ENCODE measurements at places on chromosomes 1 and 21. TPM values are rescaled to one million over a fixed set of nuclear protein-coding genes. Genes with fewer than 3 reads are reported as not detected.
A peak's percentile ranks its signal among the peaks of the same experiment; 100 is the strongest.

DNA sequence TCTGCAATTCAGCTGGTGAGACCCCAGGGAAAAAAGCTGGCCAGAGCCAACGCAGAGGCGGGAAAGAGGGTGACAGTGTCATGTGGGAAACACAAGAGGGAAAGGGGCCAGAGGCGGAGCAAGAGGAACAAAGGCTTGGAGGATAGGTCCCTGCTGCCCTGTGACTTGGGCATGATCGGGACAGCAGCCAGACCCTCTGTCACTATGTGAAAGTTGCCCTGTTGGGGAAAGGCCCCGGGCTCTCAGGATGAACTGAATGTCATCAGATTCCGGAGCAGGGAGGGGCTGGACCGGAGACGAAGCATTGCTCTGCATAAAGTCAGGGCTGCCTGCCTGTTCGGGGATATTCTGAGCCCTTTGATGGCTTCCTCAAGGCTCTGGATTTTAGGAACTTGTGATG is 5.7 kb upstream of the ELF3 start:
- no peak for DNase-seq

DNA sequence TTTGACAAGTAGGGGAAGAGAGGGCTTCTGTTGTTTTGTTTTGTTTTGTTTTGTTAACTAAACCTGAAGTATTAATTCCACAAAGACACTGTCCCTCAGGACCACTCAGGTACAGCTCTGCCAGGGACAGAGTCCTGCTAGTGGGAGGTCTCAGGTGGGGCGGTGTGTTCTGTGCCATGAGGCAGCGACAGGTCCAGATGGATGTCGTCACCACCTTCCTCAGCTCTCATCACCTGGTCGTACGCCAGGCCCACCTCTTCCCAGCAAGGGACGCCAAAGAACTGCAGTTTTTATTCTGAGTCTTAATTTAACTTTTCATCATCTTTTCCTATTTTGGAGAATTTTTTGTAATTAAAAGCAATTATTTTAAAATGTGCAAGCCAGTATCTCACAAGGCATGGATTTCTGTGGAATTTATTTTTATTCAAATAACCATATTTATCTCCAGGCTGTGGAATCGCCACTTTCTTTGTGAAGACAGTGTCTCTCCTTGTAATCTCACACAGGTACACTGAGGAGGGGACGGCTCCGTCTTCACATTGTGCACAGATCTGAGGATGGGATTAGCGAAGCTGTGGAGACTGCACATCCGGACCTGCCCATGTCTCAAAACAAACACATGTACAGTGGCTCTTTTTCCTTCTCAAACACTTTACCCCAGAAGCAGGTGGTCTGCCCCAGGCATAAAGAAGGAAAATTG is 62.5 kb downstream of the POFUT2 start:
- no peak for DNase-seq

GRCh38 chr1:87149241-87150041 is 179.2 kb upstream of the LMO4 start:
- DNase-seq = peak; percentile 65

DNA sequence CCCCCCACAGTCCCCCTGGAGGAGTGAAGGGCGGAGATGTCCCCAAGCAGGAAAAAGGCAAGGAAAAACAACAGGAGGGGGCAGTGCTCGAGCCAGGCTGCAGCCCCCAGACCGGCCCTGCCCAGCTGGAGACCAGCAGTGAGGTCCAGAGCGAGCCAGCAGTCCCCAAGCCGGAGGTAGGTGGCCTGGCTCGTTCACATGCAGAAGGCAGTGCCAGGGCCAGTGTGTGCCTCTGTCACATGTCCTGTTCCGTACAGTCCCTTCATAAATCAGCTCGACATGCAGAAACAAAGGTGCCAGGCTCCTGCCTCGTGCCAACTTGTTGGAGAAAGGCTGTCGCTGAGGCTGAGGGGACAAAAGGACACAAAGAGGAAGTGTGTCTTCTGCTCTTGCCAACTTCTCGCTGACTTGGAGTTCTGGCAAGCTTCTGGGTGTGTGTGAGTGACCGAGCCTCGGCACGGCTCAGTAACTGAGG is 24.1 kb upstream of the MPZL1 start:
- peak; percentile 50 for DNase-seq

- DNase-seq = peak; percentile 78
These were observed 9.5 kb upstream of the KCNA2 start for GRCh38 chr1:110615548-110616130.

GRCh38 chr1:7506454-7507284 is 264.4 kb upstream of the VAMP3 start:
- DNase-seq = no peak

DNA sequence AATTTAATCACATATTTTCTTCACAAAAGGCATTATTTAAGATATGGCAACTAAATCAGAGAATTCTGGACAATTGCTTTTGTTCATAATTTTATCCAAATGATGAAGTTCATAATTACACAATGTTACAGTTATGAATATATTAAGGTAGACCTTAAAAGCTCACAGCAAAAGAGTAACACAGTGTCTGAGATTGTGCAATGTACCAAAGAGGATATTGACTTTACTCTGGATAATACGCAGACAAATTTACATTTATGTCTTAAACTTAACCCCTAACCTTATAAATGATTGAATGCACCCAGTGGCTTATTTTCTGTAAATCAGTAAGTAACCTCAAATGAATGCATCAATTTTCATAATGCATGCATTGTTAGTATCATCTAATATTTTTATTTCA is 216.2 kb upstream of the SAMSN1 start:
- no peak for DNase-seq

DNA sequence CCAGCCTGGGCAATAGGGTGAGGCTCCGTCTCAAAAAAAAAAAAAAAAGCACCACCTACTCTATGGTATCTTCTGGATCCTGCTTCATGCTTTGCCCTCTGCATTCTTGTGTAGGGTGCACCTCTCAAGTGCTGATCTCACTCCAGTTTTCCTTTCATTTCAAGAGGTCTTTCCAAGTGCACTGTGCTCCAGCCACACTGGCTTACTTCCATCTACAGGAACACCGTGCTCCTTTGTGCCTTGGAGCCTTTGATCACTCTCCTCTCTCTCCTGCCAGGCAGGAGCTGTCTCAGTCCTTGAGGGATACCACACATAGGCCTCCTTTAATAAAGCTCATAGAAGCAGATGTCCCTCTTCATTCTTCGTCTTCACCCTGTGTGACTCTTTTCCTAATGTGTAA is 55.4 kb upstream of the GREM2 start:
- DNase-seq = no peak

DNA sequence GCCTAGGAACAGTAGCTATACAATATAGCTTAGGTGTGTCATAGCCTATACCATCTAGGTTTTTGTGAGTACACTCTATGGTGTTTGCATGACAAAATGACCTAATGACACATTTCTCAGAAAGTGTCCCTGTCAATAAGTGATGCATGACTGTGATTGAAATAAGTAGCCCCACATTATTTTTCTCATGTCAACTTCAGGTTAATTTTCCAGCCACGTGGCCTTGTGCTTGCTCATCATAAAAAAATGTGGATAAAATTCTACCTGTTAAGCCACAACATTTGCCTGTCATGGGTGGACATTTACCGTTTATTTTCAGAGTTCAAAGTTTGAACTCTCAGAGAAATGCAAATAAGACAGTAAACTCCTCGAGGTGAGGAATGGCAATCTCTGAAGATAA is 5.5 kb downstream of the DISC1 start:
- no peak for DNase-seq

DNA sequence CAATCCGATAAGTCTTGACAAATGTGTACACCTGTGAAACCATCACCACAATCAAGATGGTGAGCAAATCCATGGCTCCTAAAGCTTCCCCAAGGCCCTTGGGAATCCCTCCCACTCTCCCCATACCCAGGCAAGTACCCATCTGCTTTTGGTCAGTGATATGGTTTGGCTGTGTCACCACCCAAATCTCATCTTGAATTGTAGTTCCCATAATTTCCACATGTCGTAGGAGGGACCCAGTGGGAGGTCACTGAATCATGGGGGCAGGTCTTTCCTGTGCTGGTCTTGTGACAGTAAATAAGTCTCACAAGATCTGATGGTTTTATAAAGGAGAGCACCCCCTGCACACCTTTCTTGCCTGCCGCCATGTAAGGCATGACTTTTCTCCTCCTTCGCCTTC is 14.6 kb upstream of the GUCA2B start:
- no peak for DNase-seq

DNA sequence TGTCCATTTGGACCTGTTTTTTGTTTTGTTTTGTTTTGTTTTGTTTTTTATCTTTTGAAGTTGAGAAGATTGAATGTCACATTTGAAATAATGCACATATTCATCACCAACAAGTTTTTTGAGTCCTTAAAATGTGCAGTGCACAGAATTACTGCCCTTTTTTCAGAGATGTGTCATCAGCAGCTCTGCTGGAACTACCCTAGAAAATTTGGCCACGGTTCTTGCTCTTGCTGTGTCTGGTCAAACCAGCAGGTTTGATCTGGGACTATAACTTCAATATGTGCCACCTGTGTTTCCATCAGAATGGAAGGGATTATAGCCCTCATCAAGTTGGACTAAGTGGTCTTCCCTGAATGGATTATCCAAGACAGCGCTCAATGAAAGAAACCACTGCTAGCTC is 24.1 kb upstream of the CNN3 start:
- DNase-seq = no peak

- peak; percentile 50 for DNase-seq
These were observed 19.4 kb downstream of the PLEKHA6 start for GRCh38 chr1:204340081-204340889.

Gene PDZK1
- 0.40 TPM for total RNA-seq

DNA sequence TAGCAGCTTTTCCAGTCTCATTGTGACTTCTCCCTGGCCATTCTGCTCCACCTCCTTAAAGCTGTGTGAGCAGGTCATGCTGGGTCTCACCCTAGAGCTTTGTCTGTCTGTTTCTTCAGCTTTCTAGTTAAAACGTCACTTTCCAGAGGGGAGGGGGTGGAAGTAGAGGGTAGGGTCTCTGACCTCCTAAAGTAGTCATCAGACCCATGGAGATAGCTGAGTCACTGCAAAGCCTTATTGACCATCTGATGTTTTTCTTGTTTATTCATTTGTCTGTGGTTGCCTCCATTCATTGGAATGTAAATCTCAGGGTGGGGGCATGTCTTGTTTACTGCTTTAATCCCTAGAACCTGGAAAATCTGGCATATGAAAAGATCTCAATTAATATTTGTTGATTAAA is 52.7 kb downstream of the ELF3 start:
- no peak for DNase-seq

Gene VASH2
- 25.3 TPM for total RNA-seq

Gene SPATA45
- total RNA-seq = 0.44 TPM

GRCh38 chr1:161191971-161192370 is 6.9 kb downstream of the ADAMTS4 start:
- DNase-seq = no peak

DNA sequence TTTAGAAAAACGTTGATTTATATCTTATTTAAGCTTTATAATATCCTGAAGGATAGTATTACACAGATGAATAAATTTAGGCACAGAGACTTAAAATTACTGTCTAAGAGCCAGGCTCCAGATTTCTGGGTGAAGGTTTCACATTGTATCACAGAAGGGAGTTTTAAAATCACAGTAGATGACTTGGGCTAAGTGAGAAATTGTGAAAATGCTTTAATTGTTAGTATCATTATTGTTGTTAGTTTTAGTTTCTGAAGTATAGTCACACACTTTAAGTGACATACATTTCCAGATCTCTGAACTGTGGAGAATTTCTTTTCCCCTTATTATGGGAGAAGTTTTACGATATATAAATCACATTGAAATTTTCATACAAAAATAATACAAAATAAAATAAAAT is 83.5 kb downstream of the NDUFS5 start:
- no peak for DNase-seq

DNA sequence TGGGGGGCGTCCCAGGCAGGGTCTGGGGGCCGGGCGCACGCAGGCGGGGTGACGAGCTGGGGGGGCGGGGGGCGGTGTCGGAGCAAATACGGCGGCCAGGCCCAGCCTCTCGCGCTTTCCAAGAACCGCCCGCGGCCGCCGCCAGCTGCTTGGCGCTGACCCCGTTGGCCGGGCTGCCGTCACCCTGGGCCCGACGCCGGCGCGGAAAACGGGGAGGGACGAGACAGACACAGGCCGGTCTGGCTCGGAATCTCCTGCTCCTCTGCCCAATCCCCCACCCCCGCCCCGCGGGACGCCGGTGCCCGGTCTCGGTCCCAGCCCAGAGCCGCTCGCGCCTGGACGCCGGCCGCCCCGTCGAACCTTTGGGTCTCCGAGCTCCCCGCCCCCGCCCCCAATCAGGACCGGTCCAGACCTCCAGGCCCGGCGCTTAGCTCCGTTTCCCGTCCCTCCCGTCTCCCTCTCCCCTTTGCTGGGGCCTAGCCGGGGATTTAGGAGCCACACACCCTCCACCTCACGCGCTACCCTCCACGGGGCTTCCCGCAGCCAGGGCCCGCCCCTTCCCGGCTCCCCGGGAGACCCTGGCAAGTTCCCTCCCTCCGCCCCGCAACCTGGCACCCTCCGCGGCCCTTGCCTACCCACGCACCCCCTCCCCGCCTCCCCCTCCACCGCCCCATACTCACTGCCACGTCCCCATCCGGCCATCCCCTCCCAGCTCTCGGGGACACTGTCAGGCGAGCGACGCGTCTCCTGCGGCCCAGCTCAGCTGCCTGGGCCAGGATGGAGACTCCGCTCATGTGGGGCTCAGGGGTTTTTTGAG is 800 bp upstream of the MMP23B start:
- peak; percentile 96 for DNase-seq

GRCh38 chr1:160720356-160721085 is 8.9 kb upstream of the CD48 start:
- no peak for DNase-seq

DNA sequence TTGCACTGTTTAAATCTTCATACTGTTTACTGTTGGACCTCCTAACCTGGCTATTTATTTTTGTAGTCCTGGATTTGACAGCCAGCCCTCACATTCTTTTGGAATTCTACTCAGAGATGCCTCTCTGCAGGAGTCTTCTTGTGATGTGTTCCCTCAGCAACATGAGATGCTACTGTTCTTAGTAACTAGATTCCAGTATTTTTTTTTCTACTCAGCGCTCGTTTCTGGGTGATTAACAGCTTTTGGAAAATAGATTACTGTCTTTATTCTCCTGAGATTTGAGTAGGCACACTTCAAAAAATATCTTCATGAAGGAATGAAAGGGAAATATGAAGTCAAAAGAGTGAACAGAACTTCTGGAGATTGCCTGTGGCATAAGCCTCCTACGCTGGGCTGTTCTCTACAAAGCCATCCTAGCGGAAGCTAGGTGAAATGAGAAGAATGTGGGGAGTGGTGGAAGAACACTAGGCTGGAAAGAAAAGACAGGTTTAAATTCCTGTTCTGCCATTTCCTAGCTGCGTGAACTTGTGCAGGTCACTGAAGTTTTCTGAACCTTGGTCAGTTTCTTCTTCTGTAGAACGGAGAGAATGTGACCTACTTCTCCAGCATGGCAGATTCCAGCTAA is 75.9 kb downstream of the LRRC8C start:
- no peak for DNase-seq
